ENCODE measurements at places on chromosomes 3 and 15.

DNA sequence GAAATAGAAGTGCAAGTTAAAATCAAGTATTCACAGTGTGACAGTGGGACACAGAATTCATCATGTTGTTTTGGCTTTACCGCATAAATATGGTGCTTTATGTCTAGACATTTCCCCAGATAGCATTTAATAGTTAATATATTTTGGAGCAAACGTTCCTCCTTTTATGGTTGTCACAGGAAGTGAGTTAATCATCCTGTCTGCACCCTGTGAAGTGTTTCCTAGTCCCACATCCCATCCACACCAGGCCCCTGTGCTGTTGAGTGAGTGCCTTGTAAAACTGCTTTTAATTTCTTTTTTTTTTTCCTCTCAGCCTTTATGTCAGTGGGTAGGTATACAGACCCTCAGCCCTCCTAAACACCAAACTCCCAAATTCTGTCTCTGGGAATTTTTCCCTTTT lies 393.7 kb downstream of the FEZF2 start:
- no peak for DNase-seq

DNA sequence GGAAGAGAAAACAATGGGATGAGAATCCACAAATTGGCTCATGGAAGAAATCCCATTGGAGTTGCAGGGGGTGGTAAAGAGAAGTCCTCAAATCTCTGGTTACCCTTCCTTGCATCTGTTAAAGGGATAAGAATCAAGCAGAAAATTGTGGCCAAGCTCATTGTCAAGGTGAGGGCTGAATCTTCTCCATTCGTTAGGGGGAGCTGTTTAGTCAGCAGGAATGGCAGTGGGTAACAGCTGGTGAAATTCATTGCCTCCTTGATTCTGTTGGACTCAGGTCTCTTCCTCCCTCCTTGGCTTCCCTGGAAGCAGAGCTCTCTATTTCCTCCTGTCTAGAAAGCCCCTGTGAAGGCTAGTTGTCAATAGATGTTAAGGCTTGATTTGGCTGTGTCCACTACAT lies 343.1 kb upstream of the SEMA6D start:
- DNase-seq: no peak

GRCh38 chr15:98872774-98873173 lies 134.8 kb downstream of the PGPEP1L start:
- DNase-seq: no peak

- DNase-seq: peak; percentile 65
Measured at GRCh38 chr15:90000186-90001001, 730 bp upstream of the ZNF710 start.

DNA sequence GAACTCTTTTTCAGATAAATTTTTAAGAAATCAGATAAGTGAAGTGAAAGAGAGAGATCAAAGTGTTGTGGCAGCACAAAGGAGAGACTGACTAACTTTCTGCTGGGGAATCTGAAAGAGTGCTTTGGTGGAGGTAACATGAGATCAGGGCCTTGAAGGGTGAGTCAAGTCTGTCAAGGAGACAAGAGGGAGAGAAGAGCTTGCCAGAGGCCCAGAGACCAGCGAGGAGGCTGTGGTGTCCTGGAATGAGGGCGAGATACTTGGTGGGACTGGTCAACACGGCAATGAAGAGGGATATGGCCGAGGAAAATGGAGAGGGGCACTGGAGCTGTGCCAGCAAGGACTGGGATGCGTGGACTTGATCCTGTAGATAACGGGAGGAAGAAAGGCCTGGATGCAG lies 4.6 kb downstream of the TADA3 start:
- DNase-seq: no peak

- peak; percentile 76 for DNase-seq
Measured at GRCh38 chr15:101127506-101128076, 124.3 kb downstream of the CHSY1 start.

Data from Peyer's patch (tissue), 4 donors.